Chondrocyte (in vitro differentiated cells): ENCODE measurements at places on chromosomes 7 and 10.

- DNase-seq, result no peak
Measured at GRCh38 chr7:107857541-107857912, 33.5 kb upstream of the DLD start.

GRCh38 chr10:2469802-2470201, 597.5 kb upstream of the PFKP start:
- DNase-seq, result no peak

GRCh38 chr10:47033541-47034270, 122.5 kb downstream of the PTPN20 start:
- peak; percentile 80 for DNase-seq

DNA sequence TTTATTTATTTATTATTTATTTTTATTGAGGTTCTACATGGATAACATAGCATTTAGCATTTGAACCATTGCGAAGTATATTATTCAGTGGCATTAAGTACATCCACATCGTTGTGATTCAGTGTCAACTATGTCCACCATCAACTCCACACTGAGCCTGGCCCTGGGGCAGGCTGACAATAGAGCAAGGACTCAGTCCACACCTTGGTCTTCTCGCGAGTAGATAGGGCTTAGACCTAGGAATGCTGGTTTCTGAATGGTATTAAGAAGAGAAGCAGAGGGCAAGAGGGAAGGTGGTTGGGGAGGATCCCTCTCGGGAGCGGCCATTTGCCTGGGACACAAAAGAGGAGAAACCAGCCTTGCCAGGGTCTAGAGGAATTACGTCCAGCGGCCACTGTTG, 599.2 kb upstream of the MGMT start:
- no peak for DNase-seq

- DNase-seq, result no peak
Measured at GRCh38 chr7:127865466-127865865, 165.8 kb downstream of the LRRC4 start.

DNA sequence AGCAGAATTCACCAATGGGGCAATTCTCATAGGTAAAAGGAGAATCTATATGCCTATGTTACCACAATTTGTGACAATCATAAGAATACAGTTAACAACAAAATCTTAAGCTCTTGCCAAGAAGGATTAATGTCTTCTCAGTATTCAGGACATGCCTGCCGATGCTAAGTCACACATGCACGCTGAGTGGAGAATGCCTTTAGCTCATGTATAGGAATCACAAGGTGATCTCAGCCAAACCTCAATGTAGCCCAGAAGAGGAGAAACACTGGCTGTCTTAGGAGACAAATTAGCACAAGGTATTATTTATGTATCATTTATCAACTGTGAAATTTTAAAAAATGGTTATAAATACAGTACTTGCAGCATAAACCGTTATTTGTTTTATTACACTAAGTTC, 2.7 kb downstream of the HTR7 start:
- DNase-seq, result no peak

GRCh38 chr10:675532-675931, 13.9 kb downstream of the DIP2C start:
- DNase-seq, result no peak

DNA sequence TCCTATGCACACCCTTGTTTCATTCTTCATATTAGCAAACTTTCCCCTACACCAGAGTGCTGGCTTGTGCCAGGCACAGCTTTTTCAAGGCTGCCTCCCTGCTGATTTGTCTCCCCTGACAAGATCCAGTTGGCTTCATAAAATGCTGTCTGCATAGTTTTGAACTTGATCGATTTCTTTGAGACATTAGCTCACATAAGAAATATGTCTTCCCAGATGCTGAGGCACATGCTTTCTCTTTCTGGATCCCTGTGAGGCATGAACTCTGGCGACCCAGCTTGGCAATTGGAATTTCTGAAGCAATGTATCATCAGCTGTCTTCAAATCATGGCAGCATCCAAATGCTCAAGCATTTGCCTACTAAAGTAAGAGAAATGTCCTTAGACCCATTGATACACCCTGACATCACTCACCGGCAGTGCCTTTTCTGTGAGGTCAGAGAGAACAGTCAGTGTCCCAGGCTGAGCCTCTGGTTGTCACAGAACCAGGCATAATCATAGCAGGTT, 616.4 kb upstream of the GHITM start:
- no peak for DNase-seq

DNA sequence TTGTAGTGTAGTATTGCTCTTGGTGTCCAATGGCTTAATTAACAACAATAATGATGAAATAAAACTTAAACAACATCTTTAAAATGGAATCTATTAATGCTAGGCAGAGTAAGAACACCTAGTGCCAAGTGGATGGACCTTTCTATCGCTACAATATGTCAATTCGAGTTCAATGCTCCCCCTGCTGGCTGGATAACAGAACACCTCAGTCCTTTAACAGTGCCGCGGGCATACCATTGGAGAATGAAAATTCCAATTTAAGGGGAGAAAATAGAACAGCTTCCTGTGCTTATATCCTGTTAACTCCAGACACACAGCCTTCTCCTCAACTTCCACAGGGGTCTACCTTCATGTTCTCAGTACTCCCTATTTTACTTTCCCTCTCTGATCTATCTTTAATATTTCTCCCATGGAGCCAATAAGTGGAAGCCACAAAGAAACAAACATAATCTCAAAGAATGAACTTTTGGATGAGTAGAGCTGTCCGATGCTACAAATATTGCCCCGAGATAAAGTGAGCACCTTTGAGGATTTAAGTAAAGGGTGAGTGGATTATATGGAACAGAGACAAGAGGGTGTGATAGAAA, 41.4 kb downstream of the COL1A2 start:
- no peak for DNase-seq

GRCh38 chr7:134047675-134048074, 79.5 kb upstream of the LRGUK start:
- DNase-seq, result no peak

GRCh38 chr7:148276314-148277041, 314.1 kb upstream of the C7orf33 start:
- no peak for DNase-seq

GRCh38 chr10:94678475-94678874, 5.1 kb upstream of the CYP2C18 start:
- DNase-seq, result no peak

- DNase-seq, result no peak
Measured at GRCh38 chr7:43199371-43200160, 87.1 kb downstream of the HECW1 start.

GRCh38 chr10:69738071-69738470, 63.6 kb upstream of the COL13A1 start:
- no peak for DNase-seq

DNA sequence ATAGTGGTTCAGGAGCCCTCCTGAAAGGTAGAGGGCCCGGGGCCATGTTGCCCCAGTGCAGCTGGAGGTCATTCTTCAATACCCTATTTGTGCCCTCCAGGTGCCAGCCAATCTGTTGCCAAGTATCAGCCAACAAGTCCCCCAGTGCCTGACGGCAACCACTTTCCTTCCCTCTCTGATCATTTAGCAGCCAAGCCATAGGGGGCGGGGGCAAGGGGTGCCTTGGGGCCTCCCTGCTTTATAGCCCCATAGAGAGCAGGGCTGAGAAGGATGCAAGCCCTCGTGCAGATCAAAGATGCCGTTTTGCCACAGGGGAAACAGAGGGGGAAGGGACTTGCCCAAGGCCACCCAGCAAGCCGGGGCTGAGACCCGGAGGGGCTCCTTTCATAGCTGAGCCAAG, 149.0 kb upstream of the CHST15 start:
- no peak for DNase-seq

- no peak for DNase-seq
Measured at GRCh38 chr7:44971902-44972441, 6.8 kb downstream of the MYO1G start.

DNA sequence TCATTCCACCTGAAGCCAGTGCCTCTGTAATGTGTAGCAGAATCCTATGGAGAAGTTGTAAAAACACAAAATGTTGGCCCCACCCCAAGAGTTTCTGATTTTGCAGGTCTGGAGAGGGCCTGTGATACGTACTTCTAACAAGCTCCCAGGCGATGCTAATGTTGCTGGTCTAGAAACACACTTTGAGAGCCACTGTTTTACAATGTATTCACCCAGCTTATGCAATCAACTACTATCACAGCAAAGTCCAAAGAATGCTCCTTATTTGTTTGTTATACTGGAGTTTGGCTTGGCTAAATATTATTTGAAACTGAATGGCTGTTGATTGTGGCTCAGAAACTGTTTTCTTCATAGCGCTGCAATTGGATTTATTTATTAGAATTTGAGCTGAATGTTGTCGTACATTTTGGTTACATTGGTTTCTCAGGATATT, 44.3 kb downstream of the DNAJB9 start:
- no peak for DNase-seq

GRCh38 chr10:90862908-90863514, 5.2 kb upstream of the HTR7 start:
- no peak for DNase-seq

DNA sequence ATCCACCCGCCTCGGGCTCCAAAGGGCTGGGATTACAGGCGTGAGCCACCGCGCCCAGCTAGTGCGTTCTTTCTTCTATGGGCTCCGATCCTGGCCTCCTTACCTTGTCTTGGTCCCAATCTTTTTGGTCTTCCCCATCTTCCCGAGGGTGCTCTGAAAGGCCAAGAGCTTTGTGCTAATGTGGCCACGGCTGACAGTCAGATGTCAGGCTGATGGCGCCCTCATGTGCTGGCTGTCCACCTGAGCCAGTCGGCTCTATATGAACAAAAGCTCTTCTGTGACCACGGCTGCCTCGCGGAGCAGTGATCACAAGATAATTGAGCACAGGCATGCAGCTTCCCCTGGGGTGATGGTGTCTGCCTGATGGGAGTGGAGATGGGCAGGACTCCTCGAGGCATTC, 11.0 kb upstream of the AHCYL2 start:
- DNase-seq, result no peak

GRCh38 chr7:150845421-150845861, 6.9 kb upstream of the AOC1 start:
- DNase-seq, result no peak

DNA sequence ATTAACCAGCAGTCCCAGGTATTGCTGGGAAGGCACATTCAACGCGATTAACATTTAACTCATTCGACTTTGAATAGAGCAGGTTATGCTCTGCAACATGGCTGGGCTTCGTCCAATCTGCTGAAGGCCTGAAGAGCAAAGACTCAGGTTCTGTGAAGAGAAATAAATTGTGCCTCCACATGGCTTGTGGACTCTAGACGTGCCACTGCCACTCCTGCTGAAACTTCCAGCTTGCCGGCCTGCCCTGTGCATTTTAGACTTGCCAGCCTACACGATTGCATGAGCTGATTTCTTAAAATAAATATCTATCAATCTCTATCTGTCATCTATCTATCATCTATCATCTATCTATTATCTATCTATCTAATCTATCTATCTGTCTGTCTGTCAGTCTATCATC, 138.0 kb downstream of the WDR37 start:
- DNase-seq, result no peak

- DNase-seq, result no peak
Measured at GRCh38 chr7:143376396-143376795, 4.7 kb upstream of the ZYX start.

- no peak for DNase-seq
Measured at GRCh38 chr10:85225311-85225710, 896.9 kb downstream of the CCSER2 start.

DNA sequence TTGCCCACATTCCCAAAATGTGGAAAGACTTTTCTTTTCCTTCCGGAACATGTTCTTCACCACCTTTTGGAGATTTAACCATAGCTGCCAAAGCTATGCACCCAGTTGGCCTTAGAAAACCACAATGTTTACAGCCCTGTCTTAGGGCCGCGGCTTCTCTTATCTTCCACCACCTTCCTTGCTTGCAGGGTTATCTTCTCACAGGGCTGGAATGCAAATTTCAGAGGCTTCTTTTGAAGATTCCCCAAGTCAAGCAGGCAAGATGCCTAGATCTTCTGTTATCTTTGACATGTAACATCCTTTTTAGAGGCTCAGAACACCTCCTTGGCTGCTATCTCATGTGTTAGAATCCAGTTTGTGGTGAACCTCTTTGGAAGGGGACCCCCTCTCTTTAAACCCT, 11.1 kb downstream of the KCTD7 start:
- DNase-seq, result no peak

DNA sequence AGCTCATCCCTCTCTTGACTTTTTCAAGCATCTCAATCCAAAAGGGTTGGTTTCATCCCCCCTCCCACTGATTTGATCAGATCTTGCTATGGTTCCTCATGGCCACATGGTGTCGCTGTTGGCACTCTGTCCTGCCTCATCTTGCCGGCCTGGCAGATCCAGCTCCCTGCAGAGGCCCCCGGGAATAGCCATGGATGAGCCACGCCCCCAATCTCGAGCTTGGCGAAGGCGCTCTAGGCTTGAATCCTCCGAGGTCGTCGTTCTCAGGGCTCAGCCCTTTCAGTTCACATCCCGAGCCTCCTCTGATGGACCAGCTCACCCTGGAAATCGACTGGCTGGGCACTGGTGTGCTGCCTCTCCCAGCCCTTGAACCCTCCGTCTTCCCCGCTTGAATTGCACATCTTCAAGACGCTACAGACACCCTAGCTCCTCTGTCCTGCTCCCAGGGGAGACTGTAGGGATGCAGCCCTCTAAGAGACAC, 628.7 kb downstream of the TYW1 start:
- DNase-seq, result no peak

GRCh38 chr7:77222065-77222464, 22.4 kb upstream of the FGL2 start:
- no peak for DNase-seq

GRCh38 chr10:93352638-93353383, 129.3 kb downstream of the MYOF start:
- no peak for DNase-seq

DNA sequence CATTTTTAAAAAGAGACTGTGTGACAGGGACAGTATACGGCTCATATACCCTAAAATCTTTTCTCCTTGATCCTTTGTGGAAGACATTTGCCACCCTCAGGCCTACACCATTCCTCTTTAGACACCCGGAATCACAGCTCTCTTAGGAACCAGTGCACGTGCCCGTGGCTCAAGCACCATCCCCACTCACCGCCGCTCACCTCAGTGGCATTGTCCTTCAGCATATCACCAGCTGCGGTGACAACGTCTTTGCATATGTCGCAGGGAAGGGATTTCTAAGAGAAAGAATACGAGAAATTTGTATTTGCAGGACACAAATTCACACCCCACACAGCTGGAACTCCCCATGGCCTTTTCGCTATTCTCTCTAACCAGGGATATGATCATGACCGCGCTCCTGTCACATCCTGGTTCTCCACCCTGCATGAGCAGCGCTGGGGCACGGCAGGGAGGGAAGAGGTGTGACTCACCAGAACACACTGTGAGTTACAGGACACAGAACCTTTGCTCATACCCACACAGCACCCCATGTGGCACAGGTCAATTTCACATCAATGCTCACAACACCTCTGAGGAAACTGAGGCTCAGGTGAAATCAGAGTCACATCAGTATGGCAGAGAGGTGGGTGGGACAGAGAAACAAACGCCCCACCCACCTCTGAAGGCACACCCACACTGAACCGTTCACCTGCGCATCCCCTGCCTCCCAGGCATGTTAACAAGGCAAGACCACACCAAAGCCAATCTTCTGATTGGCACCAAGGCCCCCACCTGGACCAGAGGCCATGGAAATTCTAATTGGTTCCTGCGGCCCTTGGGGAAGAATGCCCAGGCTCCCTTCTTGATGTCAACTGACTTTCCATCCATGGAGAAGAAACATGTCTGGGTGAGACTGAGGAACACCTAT, 19.2 kb downstream of the PSAP start:
- no peak for DNase-seq
